Activated T-cell treated with anti-CD3 and anti-CD28 coated beads, Interleukin-2, amount 50 U/mL, for 24 hours (primary cell): ENCODE measurements at places on chromosomes 11 and 22.

DNA sequence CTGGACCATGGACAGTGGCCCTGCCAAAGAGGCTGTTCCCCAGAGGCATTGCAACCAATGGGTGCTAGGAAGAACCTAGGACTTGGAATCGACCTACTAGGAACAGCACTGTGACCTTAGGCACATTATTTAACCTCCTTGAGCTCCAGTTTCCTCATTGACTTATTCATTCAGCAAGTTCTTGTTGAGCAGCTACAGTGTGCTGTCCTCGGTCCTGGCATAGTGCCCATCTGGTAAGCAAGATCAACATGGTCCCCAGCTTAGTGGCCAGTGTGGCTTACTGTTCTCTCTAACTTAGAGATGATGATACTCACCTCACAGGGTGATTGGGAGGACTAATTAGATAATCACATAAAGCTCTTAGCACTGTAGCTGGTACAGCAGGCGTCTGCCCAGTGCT lies 8.2 kb downstream of the ABCG4 start:
- DNase-seq, result no peak

DNA sequence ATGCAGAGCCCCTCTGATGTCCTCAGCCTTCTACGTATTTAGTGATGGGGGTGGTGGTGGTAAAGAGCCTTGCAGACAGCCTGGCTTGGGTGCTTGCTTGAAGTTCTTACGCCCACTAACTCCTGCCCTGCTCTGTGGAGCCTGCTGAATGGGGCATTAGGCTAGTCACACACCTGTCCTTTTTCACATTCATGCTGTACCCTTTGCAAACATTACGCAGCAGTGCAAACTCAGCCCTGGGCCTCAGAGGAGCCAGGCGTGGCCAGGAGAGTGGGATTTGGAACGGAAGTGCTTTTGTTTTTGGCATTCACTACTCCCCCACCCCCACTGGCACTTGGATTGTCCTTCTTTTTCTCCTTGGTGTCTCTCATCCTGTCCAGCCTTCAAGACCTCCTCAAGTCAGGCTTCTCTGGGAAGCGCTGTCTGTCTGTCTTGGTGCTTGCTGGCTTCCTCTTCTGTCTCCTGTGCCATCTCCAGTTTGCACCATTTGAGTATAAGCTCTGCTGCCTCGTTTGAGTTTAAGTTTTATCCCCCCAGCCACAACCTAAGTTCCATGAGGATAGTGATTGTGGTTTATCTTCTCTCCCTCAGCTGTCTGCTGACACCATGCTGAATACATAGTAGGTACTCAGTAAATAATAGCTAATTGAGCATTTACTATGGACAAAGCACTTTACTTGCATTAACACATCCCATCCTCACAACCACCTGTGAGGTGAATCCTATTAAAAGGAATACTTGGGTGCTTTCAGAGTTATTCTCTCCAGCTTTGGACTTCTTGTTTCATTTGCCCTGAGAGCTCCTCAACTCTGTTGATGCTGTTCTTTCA lies 26.7 kb downstream of the ZBTB16 start:
- DNase-seq, result peak; percentile 15

DNA sequence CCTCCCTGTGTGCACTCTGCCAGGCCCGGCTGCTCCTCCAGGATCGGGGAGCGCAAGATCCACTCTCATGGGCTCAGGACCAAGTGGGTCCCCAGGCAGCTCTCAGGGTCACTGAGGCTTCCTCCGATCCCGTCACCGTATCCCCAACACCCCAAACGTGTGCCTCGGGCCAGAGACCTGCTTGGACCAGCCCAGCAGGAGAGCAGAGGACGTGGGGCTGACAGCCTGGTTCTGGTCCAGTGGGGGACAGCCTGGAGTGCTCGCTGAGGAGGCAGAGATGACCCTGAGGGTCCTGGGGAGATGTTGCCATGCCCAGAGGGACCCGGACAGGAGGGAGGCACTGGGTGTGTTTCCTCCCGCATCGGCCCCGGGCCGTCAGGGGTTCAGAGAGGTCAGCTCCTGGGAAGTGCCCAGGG lies 1402.6 kb downstream of the BRD1 start:
- no peak for DNase-seq

GRCh38 chr11:114061048-114061680 lies 1.7 kb downstream of the ZBTB16 start:
- peak; percentile 46 for DNase-seq

GRCh38 chr11:64113462-64113780 lies 52.5 kb downstream of the MACROD1 start:
- no peak for DNase-seq

DNA sequence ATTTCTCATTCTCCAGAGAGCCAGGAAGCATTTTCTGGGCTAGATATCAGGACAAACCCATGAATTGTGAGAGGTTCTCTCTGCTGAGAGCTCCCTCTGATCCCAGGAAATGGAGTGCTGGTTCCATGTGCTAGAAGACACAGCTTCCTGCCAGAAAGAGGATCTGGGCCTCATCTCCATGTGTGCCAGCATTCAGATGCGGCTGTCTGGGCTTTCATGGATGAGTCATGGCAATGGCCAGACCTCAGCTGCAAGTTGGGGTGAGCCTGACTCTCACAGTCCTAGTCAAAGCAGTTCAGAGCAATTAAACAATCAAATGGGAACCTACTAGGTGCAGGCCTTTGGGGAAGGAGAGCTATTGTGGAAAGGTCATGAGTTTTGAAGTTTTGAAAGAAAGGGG lies 82.3 kb upstream of the EED start:
- no peak for DNase-seq

DNA sequence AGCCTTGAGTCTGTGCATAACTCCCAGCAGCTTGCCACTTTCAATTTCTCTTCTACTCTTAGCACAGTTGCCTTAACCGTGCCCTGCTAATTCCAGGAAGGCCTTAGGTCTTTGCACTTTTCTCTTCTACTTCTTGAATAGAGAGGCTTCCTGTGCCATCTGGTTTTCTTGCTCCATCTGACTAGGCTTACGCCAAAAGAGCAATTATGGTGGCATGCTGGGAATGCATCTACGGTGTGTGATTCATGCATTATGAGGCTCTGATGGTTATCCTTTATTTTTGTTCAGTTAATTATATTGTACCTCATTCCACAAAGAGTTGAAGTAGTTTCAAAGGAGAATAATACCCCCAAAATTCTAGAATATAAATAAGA lies 29.4 kb downstream of the SIK2 start:
- DNase-seq, result no peak

- no peak for DNase-seq
These were observed 63.0 kb downstream of the P4HA3 start for GRCh38 chr11:74248469-74248868.

GRCh38 chr22:36335621-36336020 lies 52.1 kb downstream of the MYH9 start:
- DNase-seq, result no peak

DNA sequence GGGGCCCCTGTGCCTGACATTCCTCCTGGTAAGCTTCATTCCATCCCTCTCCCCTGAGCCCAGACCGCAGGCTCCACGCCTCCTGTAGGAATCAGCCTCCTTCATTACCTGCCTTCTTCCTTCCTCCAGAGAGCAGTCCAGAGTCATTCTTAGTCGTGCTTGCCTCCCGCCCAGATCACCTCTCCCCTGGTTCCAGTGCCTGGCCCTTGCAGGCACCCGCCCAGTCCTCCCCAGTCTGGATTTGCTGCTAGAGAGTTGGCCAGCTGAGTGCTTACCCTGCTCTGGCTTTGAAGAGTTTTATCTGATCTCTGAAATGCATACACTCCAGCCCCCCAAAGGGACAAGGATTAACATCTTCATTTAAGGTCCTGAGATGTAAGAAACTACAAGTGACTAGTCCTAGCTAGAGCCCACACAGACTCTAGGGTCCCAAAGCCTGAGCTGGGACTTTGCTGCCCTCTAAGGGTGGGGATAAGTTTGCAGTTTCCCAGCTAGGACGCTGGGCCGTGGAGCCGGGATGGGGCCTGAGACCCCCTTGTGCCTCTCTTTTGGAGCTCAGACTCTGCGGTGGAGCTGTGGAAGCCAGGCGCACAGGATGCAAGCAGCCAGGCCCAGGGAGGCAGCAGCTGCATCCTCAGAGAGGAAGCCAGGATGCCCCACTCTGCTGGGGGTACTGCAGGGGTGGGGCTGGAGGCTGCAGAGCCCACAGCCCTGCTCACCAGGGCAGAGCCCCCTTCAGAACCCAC lies 1.6 kb downstream of the NR1H3 start:
- peak; percentile 63 for DNase-seq

DNA sequence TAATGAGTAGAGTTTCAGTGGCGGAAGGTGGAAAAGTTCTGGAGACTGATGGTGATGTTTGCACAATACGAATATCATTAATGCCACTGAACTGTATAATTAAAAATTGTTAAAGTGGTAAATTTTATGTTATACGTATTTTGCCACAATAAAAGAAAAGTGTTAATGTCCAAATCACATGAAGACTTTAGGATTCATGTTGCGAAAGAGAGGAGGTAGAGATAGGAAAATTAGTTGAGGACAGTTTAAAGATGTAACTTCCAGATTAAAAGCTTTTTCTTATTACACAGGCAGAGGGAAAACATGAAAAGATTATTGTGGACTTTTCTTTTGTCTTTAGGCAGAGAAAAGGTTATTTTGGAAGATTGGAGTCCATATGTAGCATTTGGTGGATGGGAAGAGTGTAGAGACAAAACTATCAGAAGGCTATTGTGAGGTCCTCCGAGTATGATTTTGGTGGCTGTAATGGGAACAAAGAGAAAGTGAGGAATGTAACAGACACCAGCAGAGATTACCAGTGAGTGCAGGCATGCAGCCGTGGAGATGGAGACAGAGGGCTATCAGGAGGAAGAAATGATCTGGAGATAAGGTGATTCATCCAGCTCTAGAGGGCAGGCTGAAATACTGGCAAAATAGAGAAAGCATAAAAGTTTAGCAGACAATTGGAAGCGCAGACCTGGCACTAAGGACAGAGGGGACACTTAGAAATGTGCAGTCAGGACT lies 12.5 kb downstream of the VPS26B start:
- no peak for DNase-seq

- DNase-seq, result no peak
These were observed 39.6 kb downstream of the GRAMD4 start for GRCh38 chr22:46659791-46660186.
